ENCODE measurements at places on chromosomes 12 and 14.

DNA sequence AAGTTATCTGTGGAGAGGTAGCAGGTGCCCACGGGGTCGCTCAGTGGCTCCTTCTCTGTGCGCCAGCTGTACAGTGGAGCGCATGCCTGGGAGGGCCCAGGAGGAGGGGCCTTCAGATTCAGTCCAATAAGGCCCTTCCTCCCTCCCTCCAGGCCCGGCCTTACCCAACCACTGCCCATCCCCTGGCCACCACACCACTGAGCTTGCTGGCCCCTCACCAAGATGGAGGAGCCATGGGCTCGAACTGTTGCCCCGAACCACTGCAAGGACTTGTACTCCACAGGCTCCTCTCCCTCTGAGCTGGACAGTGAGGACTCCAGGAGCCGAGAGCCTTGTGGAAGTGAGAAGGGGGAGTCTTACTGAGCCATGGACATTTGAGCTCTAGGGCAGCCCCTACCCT, 9.8 kb downstream of the ITGA5 start:
- no peak for DNase-seq

DNA sequence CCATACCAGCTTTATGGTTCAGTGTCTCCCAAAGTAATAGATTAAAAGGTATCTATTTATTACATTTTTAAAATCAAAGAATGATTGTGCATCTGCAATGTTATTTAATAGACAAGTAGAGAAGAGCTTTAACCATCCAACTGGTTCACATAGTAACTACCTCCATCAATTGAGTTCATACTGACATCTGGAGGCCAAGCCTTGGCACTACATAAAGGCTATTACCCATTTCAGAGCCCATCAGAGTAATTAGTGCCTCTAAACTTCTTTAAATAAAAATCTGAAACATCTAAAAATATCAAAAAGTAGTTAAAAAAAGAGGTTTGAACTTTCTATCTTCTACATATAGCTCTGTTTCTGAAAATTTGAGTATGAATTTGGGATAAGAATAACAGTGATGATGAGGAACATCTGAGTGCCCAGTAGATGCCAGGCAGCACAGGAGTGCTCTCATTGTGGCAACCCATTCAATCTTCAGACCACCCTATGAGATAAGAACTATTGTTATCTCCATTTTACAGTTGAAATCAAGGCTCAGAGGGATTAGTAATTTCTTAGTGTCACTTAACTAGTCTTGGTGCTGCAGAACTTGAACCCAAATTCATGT, 132.9 kb upstream of the DAAM1 start:
- peak; percentile 43 for DNase-seq

DNA sequence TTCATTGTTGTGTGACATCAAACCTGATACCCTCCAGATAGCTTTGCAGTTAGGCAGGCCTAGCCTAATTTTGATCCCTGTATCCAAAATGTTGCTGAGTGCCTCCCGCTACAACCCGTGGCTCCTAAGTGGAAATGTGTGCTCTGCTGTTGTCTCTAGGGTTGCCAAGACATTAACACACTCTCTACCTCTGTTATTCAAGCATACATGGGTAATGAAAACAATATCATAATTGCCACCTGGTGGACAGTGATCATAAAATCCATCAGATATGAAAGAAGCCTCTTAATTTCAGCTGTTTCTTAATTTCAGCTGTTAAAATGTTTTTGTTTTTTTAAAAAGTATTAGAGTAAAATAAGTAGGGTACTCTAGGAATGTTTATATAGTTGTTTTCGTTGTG, 93.5 kb downstream of the PLEKHA5 start:
- DNase-seq = peak; percentile 10

- DNase-seq = no peak
Observed at GRCh38 chr14:103748534-103748857, 32.9 kb downstream of the ZFYVE21 start.

GRCh38 chr14:68297876-68298468, 478.4 kb downstream of the RAD51B start:
- DNase-seq = peak; percentile 14

DNA sequence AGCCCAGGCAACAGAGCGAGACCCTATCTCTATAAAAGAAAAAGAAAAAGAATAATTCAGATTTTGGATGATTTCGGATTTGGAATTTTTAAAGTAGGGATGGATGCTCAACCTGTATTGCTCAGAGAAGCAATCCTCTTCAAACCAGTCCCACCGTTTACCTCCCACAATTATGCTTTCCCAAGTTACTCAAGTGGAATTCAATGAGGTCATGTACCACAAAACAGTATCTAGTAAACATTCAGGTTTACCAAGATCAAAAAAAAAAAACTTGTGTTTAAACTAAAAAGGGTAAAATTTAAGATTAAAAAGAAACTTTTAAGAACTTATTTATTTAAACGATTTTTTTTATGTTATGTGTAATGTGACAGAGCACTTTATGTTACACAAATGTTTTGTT, 2.5 kb downstream of the KDM5A start:
- DNase-seq = no peak

GRCh38 chr14:104642540-104642868, 37.9 kb upstream of the TMEM179 start:
- no peak for DNase-seq

GRCh38 chr14:91380610-91381371, 36.8 kb downstream of the CCDC88C start:
- no peak for DNase-seq

- no peak for DNase-seq
Observed at GRCh38 chr12:116636608-116637519, 77.7 kb downstream of the MAP1LC3B2 start.

DNA sequence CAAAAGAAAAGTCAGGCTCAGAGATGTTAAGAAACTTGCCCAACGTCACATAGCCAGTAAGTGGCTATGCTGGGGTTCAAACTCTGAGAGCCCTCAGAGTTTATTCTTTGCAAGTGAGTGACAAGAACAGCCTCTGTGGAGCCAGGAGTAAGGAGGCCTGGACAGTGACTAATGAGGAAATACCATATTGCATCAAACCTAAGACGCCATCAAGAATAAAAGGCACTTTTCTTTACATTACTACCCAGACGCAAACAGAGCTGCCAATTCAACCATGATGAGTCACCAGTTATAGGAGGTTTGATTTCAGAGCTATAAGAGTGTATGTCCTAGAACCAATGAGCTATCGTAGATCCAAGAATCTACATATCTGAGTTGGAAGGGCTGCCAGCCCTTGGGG, 9.4 kb downstream of the TNFRSF1A start:
- peak; percentile 68 for DNase-seq

- DNase-seq = no peak
Observed at GRCh38 chr14:104830781-104831180, 29.9 kb downstream of the ZBTB42 start.

DNA sequence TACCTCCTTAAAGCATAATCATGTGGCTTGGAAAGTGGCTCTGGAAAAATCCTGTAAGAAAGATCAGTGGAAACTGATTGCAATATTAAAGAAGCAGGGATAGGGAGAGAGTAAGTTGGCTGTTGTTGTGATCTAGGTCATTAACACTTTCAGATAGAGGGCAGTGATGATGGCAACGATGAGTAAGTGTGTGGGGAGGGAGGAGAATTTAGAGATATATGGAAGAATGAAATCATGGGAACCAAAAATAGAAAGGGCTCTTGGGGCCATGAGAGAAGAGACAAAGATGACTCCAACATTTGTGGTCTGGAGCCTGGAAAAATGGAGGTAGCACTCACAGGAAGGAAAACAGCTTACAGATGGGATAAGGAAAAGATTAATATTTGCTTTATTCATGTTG, 23.3 kb downstream of the SNRPF start:
- DNase-seq = no peak

DNA sequence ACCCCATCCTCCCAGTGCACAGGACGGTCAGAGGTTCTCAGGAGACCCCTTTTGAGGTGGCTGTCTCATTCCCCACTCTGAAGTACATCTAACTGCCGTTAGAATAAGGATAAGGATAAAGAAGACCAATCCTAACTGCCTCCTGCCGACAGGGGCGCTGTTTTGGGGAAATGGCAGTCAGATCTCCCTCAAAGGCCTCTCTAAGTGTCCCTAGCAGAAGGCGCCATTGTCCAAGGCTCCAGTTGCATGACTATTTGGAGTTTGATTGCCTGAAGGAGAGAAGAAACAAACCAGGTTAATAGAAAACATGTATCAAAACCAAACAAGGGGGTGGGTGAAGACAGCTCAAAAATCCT, 29.1 kb upstream of the KLRB1 start:
- no peak for DNase-seq

GRCh38 chr14:94028450-94028826, 2.3 kb downstream of the OTUB2 start:
- no peak for DNase-seq

DNA sequence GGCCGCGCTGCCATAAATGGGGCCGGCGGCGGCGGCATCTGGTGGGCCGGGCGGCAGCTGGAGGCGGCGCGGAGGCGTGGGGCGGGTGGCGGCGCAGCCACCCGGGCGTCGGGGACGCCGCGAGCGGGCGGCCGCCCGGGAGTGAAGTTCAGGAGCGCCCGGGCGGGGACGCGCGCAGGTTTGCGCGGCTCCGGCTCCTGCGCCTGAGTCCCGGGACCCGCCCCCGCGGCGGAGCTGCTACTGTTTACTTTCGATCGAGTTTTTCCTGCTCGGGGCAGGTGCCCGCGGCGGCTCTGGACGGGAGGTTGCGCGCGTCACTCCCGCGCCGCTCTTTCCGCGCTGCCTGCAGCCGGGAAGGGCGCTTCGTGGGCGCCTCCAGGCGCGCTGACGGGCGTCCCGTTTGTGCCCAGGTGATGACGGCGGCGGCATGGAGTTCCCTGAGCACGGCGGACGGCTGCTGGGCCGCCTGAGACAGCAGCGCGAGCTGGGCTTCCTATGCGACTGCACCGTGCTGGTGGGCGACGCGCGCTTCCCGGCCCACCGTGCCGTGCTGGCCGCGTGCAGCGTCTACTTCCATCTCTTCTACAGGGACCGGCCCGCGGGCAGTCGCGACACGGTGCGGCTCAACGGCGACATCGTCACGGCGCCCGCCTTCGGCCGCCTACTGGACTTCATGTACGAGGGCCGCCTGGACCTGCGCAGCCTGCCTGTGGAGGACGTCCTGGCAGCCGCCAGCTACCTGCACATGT, at the start of gene ZBTB42:
Gene ZBTB42, plus strand, starts transcription at position 331 of the 749 bp plus-strand sequence. Its CDS starts 97 bp downstream, at position 428.
- DNase-seq = no peak

DNA sequence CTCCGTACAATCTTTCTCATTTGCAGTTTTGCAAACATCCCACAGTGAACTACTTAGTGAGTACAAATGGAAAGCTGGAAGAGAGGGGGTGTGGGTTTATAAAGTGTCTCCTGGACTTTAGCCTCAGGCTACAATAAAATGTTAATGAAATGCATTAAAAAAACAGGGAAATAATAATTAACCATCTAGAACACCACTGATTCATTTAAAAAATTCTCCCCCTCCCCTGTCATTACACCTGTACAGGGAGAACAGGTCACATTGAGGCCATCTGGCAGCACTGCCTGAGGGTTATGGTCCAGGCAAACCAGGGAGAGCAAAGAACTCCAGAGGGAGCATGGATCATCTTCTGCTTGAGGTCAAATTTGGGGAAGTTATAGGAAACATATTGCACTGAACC, 96.3 kb downstream of the TSPAN8 start:
- no peak for DNase-seq

DNA sequence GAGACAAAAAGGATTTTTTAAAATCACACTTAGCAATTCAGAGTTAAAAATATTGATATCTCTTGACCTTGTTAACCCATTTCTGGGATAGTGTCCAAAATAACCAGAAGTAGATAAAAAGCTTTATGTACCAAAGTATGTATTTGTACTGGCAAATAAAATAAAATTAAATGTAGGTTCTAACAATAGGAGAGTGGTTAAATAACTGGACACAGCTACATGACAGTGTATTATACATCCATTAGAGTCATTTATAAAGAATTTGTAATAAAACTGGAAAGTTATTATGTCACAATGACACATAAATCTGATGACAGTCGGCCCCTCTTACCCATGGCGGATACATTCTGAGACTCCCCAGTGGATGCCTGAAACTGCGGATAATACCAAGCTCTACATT, 34.0 kb downstream of the BMAL2 start:
- no peak for DNase-seq

DNA sequence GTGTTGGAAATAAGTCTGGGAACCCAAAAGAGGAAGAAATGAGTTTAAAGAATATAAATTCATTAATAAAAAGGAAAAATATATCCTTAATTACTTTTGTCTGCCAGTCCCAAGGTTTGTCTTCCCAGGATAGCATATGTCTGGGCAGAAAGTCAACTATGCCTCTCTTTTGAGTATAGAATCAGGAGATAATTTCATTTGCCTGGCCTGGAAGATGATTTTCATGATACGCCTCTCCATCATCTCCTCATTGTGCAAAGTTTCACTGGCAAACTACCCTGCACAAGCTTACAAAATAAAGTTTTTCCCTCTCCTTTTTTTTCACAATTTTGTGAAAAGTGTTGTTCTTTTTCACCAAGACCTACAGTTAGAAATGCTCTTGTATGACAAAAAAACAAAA, 340.8 kb downstream of the EGLN3 start:
- no peak for DNase-seq

DNA sequence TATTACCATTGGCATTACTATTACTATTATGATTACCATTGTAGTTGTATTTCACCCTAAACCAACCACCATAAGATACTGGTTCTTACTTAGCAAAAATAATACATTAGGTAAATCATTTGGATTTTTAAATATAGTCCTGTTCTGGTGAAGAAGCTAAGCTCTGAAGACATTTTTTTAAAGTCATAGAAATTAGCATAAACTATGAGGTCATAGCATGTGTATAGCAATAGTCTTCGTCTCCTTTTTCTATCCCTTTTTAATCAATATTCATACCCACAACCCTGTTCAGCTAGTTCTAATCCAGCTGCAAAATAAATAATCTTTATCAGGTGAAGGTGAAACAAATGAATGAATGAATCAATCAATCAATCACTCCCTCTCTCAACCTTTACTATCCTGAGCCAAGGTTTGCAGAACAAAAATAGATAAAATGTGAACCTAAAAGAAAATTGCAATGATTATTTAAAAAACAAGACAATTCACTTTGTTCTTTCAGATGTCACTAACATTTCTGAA, 134.5 kb downstream of the STXBP6 start:
- DNase-seq = no peak

- DNase-seq = no peak
Observed at GRCh38 chr12:31804185-31804504, 75.3 kb upstream of the AMN1 start.

- no peak for DNase-seq
Observed at GRCh38 chr12:67391034-67391433, 121.9 kb downstream of the CAND1 start.

DNA sequence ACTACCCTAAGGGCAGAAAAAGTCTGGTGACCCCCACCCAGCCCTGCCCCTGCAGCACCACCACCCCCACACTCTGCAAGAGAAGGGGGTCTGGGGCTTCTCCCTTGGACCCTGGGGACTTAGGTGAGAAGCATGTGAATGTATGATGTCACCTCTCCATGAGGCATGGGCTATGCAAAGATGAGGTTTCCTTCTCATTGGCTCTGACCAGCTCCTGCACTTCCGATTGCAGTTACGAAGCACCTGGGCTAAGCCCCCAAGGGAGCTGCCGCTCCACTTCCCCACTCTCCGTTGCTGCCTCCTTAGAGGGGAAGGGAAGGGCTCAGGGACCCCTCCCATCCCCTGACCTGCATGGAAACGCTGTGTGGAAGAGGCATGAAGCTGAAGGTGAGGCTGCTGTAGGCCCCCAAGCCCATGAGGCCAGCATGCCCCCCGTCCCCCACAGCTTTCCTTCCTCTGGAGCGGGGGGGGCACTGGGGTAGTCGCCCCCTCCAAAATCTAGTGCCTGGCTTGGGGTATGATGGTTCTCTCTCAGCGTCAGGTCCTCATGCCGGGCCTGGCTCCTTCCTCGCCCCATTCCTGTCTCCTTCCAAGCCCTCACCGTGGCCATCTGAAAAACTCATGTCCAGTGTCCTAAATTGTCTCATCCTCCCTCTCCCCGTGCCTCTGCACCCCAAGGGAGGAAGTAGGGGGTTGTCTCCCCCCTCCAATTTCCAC, 5.5 kb upstream of the DDX23 start:
- DNase-seq = no peak

Measured in inflammatory macrophage (primary cell).